Occipital lobe (tissue), 3 donors: ENCODE measurements at places on chromosomes 13 and 19. TPM values are rescaled to one million over a fixed set of nuclear protein-coding genes. Genes with fewer than 3 reads are reported as not detected.
A peak's percentile ranks its signal among the peaks of the same experiment; 100 is the strongest.

Gene CEACAM7
- not detected for total RNA-seq

GRCh38 chr13:78909276-78909675 is 250.3 kb upstream of the OBI1 start:
- no peak for DNase-seq

DNA sequence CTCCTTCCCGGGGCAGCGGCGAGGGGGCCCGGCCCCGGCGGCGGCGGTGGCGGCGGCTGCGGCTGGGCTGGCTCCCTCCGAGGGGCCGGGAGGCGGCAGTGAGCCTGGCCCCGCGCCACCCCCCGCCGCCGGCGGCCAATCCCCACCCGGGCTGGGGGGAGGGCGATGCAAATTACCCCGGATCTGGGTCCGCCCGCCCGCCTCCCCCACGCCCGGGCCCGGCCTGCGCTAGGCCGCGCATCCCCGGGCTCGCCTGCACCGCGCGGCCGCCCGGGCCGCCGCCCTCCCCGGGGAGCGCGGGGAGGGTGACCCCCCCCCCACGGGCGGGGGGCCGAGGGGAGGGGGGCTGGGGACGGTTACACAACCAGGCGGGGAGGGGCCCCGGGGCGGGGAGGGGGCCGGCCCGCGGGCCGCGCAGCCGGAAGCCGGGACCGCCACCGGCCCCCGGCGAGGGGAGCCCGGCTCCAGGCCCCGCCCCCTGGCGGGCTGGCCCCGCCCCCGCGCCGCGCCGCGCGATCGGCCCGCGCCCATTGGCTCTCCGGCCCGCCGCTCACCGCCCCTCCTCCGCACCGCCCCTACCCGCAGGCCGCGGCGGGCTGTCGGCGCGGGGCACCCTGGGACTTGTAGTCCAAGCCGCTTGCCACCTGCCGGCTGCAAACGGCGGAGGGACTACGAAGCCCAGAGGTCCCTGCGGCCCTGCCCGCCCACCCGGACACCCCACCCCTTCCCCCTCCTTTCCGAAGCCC is 1.1 kb downstream of the ZBTB7A start:
- DNase-seq, result peak; percentile 97

GRCh38 chr19:47097396-47098201 is 16.0 kb downstream of the ZC3H4 start:
- peak; percentile 43 for DNase-seq

GRCh38 chr19:43743059-43743458 is 11.7 kb downstream of the SMG9 start:
- DNase-seq, result no peak

DNA sequence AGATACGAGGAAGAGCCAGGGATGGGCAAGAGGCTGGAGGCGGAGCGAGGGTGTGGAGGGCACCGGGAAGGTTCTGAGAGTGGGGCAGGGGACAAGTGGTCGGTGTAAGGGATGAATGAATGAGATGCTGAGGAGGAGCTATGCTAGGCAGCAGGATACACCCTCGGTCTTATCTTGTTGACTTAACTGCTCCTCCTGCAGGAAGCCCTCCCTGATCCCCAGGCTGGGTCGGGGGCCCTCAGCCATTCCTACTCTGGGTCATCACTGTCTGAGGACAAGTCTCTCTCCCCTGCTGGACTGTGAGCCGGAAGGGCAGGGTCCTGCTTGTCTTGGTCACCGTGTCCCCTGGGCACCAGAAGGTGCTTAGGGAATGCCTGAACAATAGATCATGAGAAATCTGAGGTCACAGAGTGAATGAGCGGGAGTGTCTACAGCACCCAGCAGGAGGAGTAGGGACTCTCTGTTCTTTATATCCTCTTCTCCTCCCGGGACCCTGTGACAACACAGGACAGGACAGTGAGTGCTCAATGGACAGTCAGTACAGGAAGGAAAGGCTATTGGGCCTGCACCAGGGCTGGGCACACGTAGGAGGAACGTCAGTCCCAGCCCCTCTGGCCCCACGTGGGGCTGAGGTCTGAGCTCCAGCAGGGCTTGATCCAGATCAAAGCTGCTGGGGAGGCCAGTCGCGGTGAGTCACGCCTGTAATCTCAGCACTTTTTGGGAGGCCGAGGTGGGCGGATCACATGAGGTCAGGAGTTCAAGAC is 6.5 kb downstream of the NKPD1 start:
- no peak for DNase-seq

Gene DACH1
- 3.6 TPM for total RNA-seq

- DNase-seq, result no peak
These were observed 38.7 kb downstream of the BRCA2 start for GRCh38 chr13:32354040-32354439.

- DNase-seq, result no peak
These were observed 1623.0 kb downstream of the SLITRK1 start for GRCh38 chr13:82259284-82259683.

GRCh38 chr19:58084596-58085347 is 13.3 kb downstream of the ZSCAN18 start:
- DNase-seq, result no peak

- DNase-seq, result no peak
These were observed 8.2 kb downstream of the RAB11B start for GRCh38 chr19:8398311-8398771.

Gene RPS19
- total RNA-seq, result 405 TPM

Gene PSG2
- not detected for total RNA-seq

- peak; percentile 52 for DNase-seq
These were observed 38.2 kb downstream of the TMTC4 start for GRCh38 chr13:100636441-100636840.

GRCh38 chr19:33295621-33296487 is 6.5 kb downstream of the CEBPA start:
- no peak for DNase-seq

DNA sequence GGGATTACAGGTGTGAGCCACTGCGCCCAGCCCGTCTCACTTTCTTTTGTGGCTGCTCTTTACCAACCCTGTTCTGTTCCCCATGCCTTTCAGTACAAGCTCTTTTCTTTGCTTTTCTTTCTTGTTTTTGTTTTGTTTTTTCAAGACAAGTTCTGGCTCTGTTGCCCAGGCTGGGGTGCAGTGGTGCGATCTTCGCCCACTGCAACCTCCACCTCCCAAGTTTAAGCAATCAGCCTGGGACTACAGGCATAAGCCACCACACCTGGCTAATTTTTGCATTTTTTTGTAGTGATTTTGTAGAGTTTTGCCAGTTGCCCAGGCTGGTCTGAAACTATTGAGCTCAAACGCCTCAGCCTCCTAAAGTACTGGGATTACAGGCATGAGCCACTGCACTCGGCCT is 3.7 kb downstream of the CERS4 start:
- no peak for DNase-seq

Gene MRPL57
- 15.0 TPM for total RNA-seq

Gene TEAD2
- 10.0 TPM for total RNA-seq

- DNase-seq, result no peak
These were observed 70.8 kb upstream of the PCDH20 start for GRCh38 chr13:61486496-61486895.

DNA sequence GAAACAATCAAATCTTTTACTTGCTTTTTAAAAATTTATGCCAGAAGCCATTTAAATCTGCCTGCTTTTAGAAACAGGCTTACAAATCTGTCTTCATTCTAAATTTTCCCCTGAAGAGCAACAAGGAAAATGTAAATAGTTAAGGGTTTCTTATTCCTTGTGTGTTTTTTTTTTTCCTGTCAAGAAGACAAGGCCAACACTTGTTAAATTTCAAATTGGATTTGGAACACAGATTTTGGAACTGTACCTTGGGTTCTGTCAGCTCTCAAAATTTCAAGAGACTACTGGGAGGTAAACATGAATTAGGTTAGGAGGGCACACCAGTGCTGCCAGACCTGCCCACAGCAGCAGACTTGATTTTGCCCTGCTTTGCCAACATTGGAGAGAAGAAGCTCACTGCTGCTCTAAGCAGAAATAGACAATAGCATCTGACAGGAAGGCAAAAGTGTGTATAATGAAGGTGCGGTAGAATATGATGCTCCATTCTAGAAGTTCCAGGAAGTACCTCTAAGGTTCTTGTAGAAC is 121.7 kb downstream of the NHLRC3 start:
- no peak for DNase-seq

Gene MAG
- total RNA-seq, result 0.47 TPM

- no peak for DNase-seq
These were observed 14.8 kb downstream of the DHX34 start for GRCh38 chr19:47363758-47364531.

- no peak for DNase-seq
These were observed 1.4 kb upstream of the YIF1B start for GRCh38 chr19:38317104-38317612.

- DNase-seq, result no peak
These were observed 311.7 kb downstream of the TBC1D4 start for GRCh38 chr13:75170311-75170710.

GRCh38 chr19:1863328-1863637 is at the start of gene KLF16:
TSS of gene KLF16 (minus strand) at chr19:1863579. CDS start at chr19:1863497, 82 bp downstream.
- DNase-seq, result no peak

GRCh38 chr13:99919132-99919531 is 52.4 kb downstream of the ZIC5 start:
- DNase-seq, result no peak

Gene SHISA2
- 21.4 TPM for total RNA-seq

DNA sequence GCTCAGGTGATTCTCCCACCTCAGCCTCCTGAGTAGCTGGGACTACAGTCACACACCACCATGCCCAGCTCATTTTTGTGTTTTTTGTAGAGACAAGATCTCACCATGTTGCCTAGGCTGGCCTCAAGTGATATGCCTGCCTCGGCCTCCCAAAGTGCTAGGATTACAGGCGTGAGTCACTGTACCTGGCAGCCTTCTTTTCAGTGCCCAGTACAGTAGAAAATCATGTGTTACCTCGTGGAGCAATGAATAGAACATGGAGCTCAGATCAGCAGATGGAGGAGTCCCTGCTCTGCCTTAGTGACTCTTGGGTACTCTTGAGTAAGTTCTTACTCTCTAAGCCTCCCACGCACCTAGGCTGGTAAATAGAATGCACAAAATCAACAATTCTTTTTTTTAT is 44.7 kb downstream of the THSD1 start:
- no peak for DNase-seq

GRCh38 chr13:95508996-95509395 is 43.5 kb upstream of the CLDN10 start:
- DNase-seq, result no peak

DNA sequence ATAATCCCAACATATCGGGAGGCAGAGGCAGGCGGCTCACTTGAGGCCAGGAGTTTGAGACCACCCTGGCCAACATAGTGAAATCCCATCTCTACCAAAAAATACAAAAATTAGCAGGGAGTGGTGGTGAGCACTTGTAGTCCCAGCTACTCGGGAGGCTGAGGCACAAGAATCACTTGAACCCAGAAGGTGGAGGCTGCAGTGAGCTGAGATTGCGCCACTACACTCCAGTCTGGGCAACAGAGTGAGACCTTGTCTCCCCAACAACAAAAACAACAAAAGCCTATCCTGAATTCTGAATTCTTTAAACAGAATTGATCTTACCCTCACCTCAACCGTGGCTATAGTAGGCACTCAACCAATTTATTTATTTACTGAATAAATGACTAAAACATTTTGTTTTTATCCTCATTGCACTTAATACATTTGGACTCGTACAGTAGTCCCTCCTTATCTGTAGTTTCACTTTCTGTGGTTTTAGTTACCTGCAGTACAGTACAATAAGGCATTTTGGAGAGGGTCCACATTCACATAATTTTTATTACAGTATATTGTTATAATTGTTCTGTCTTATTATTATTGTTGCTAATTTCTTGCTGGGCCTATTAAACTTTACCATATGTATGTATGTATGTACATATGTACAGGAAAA is 98.8 kb downstream of the TBC1D4 start:
- no peak for DNase-seq

Gene TRAPPC6A
- total RNA-seq, result 2.2 TPM

Gene ZNF765
- 33.7 TPM for total RNA-seq

DNA sequence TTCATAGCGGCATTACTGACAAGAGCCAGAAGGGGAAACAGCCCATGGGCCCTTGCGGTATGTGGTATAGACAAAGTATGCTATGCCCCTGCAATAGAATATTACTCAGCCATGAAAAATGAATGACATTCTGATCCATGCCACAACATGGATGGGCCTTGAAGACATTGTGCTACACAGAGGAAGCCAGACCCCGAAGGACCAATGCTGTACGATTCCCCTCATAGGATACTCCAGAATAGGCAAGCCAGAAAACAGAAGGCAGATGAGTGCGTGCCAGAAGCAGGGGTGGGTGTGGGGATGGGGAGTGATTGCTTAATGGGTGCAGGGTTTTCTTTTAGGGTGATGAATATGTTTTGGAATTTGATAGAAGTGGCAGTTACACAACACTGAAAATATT is 342.0 kb downstream of the TEX29 start:
- no peak for DNase-seq

DNA sequence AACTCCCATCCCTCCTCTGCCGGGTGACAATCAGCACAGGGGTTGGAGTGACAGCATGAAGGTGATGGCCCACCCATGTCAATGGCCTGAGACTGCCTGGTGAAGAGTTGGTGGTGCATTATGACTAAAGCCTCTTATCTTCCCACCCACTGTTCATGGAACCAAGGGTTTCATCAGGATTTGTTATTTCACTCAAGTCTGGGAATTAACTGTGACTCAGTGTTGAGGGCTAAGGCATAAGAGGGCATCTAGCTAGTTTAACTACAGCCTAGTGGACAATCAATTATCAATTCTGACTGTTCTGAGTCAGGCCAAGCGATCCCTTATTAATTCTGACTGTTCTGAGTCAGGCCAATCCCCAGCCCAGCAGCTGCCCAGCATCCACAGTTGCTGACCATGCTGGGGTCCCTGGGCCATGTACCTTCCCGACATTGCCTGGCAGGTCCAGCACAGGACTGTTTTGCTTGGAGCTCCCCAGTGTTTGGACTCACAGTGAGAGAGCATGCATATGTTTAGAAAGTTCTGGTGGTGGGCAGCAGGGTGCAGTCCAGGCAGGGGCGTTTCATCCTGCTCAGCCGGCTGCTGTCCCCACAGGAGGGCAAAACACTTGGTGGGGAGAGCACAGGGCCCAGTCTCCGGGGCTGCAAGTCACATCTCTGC is 65.5 kb downstream of the RASL11A start:
- no peak for DNase-seq

- DNase-seq, result no peak
These were observed 13.1 kb upstream of the FBXL3 start for GRCh38 chr13:77040076-77040475.

DNA sequence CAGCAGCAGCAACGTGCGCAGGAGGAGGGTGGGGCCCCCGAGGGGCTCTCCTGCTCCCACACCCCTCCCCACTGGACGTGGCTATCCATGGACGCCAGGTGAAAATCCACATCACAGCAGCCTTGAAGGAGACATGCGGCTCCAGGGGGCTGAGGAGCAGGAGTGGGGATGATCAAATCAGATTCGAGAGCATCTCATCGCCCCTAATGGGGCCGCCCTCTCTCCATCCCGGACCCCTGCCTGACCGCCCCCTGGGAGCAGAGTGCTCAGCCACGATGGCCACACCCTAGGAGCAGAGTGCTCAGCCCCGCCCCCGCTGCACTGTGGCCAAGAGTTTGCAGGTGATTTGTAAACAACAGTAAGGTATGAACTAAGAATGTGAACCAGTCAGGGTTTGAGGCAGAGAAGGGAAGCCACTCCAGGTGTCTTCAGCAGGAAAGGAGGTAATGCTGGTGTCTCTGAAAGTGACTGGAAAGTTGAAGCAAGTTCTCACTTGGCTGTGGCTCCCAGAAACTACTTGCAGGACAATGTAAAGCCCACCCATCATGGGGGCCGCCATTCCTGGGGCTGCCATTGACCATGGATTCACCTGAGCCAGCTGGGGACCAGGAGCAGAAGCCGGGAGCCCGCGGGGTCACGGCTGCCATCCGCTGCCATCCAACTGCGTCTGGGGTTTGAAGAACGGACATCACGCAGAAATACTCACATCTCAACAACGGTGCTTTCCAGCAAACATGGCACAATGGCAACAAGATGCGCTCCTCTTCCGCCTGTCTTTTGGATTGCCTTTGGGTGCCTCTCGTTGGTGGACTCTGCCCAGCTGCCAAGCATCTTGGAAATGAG is 71.8 kb downstream of the SPACA7 start:
- no peak for DNase-seq

GRCh38 chr13:99086267-99087097 is 108.6 kb upstream of the DOCK9 start:
- DNase-seq, result peak; percentile 38
